ENCODE measurements at places on chromosomes 13 and 19. TPM values are rescaled to one million over a fixed set of nuclear protein-coding genes. Genes with fewer than 3 reads are reported as not detected.

The PSG6 gene
- 0.42 TPM for polyA plus RNA-seq

The GDF15 gene
- polyA plus RNA-seq = not detected

The CGB5 gene
- not detected for polyA plus RNA-seq

The CPB2 gene
- 0.20 TPM for polyA plus RNA-seq

The SYCN gene
- polyA plus RNA-seq = not detected

Measured in Purkinje cell (primary cell).